Activated naive CD8-positive, alpha-beta T cell treated with anti-CD3 and anti-CD28 coated beads, Interleukin-2, amount 10 ng/mL, durations not matched to agents 7 days and 5 days (primary cell): ENCODE measurements at places on chromosomes 2 and 18.

GRCh38 chr2:235105821-235106359, 154.1 kb downstream of the SH3BP4 start:
- DNase-seq = no peak

- no peak for DNase-seq
These were observed 62.0 kb downstream of the GLI2 start for GRCh38 chr2:120797421-120798221.

DNA sequence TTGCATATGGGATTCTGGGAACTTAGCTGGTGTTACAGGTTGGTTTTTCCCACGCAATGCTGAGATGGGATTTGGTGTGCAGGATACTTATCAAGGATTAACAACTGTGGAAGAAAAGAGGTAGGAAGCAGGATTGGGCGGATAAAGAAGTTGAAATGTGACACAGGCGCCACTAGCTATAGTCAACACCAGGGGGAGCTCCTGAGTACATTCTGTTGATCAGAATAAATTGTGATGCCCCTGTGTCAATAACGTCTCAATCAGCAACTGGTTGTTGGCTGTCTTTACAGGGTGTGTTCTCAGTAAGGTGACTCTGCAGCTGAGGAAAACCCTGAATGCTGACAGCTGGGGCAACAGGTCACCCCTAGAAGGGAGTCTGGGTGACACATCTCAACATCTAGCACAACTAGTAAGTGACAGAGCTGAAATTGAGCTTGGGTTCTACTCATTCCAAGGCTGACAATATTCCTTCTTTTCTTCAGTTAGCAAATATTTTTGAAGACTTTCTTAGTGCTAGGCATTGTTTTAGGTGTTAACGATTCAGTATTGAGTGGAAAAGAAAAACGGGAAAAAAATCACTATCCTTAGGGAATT, 143.0 kb downstream of the ARL6IP6 start:
- no peak for DNase-seq

- no peak for DNase-seq
These were observed 78.4 kb downstream of the LIMS1 start for GRCh38 chr2:108612514-108613183.

- DNase-seq = peak; percentile 14
These were observed 71.5 kb downstream of the EMX1 start for GRCh38 chr2:72988726-72989273.

- DNase-seq = no peak
These were observed 373.3 kb downstream of the IRS1 start for GRCh38 chr2:226426292-226426736.

DNA sequence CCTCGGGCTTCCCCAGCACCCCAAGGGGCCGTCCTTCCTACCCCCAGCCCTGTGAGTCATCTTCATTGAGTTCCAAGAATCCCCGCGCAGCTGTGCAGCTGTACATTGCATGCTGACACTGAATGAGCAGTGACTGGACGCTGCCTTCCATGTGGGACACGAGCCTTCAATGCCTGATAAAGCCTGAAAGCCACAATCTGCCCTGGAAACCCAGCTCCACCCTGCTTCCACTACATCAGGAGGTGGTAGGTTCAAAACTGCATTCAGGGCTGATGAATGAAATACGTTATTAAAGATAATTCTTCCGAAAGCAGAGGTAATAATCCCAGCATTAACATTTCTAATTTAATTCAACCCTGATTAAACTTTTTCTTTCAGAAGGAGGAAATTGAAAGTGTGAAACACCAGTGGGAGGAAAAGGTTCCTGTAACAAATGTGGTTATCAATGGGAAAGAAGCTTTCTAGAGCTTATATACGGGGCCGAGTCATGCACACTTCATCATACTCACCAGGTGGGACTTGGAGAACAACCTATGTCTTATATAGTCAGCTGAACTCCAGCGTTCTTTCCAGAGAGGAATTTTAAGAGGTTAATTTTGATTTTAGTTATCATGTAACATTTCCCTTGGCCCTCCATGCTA, 360.1 kb downstream of the LPIN1 start:
- no peak for DNase-seq

DNA sequence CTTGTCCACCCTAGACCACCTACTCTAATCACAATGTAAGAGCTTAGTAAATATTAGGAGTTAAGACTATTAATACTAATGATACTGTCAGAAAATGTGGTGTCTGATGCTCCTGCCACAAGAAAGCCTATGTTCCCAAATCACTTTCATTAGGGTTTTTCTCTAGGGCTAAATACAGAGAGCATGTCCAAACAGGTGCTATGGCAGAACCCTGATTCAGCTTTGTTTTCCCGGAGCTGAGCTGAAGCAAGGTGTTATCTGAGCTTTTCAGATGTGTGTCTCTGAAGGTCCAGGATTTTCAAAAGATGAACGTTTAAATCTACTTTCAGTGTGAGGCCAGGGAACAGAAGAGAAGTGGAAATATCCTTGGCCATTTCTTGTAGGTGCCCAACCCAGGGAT, 40.6 kb downstream of the CPO start:
- DNase-seq = no peak

DNA sequence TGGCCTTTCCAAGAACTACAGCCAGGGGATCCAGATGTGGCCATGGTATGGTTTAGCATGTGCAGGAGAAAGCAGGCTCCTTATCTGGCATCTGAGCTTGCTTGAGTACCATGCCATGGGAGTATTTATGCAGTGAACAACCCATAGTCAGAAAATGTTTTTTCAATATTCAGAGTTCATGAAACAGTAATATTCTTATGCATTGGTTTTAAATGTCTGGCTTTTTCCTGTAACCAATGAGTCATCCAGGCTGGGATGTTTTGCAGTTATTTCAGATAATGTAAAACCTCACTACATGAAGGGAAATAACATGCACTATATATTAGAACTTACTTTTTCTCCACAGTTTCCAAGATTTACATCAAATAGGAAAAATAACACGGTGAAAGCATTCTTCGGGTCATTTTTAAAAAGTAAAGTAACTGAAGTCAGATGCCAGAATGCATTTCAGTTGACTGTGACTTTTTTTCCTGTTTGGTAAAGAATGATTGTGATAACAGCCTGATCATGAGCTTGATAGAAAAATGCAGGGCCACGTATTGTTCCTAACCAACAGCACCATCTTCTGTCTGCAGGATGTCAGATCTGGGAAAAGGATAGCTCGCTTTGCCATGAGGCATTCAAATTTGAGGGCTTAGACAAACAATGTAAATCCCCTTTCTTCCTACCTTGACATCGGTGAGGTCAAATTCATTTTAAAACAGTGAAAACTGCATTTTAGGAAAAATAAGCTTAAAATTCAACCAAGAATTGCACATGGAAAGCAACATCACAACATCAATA, 152.8 kb downstream of the DSC3 start:
- DNase-seq = no peak

DNA sequence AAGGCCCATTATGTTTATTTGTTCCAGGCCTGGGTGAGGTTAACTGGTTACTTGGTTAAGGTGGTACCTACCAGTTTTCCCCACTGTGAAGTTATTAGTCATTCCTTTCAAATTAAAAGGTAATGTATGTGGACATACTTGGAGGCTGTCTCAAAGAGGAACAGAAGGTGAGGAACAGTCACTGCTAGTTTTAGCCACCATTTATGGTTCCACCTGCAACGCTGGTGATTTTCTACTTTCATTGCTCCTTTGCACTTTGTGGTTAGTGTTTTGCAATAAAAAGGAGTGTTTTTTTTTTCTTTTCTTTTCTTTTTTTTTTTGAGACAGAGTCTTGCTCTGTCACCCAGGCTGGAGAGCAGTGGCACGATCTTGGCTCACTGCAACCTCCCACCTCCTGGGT, 6.1 kb upstream of the ST6GAL2 start:
- DNase-seq = no peak

DNA sequence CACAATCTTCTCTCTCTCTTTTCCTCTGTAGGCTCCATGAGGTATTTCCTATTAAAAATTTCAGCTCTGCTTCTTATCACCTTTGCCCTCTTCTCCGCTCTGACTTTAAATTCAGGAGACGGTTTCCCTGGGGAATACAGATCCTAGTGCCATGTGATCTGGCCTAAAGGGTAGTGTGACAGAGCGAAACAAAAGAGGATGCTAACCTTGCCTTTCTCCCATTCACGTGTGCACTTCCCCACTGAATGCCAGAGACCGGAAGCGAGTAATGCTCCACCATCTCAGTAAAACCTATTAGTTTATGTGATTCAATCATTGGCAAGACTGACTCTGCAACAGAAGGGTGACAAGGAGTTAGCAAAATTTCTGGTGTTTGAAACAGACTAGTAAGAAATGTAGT, 358.3 kb downstream of the ZNF521 start:
- DNase-seq = no peak

DNA sequence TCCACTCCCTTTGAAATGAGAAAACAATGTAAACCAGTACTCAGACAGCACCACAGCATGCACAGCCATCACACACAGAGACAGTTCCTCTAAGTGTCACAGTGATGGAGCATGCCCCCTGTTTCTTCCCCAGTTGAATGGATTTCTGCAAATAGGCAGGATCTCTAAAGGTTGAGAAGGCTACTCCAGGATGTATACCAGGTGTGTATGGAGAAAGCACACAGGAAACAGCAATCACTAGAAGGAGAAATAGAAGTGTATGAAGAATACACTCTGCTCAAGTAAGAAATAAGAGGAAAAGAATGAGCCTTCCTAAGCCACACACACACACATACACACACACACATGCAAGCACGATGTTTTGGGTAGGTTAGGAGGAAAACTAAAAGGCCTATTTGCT, 38.6 kb upstream of the BZW1 start:
- DNase-seq = no peak

GRCh38 chr2:58051445-58051844, 4.8 kb downstream of the VRK2 start:
- no peak for DNase-seq

DNA sequence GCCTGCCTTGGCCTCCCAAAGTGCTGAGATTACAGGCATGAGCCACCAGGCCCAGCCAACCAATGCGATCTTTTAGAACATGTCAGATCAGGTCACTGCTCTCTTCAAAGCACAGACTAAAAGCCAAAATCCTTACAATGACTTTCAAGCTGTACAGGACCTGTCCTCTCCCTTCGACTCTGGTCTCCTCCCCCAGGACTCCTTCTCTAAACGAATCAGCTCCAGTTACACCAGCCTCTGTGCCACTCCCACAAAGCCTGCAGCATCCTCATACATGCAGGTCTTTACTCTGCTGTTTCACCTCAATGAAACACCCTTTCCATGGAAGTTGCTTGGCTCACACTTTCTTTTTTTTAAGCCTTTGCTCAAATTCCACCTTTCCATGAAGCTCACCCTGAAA, 436.0 kb downstream of the METTL4 start:
- no peak for DNase-seq

DNA sequence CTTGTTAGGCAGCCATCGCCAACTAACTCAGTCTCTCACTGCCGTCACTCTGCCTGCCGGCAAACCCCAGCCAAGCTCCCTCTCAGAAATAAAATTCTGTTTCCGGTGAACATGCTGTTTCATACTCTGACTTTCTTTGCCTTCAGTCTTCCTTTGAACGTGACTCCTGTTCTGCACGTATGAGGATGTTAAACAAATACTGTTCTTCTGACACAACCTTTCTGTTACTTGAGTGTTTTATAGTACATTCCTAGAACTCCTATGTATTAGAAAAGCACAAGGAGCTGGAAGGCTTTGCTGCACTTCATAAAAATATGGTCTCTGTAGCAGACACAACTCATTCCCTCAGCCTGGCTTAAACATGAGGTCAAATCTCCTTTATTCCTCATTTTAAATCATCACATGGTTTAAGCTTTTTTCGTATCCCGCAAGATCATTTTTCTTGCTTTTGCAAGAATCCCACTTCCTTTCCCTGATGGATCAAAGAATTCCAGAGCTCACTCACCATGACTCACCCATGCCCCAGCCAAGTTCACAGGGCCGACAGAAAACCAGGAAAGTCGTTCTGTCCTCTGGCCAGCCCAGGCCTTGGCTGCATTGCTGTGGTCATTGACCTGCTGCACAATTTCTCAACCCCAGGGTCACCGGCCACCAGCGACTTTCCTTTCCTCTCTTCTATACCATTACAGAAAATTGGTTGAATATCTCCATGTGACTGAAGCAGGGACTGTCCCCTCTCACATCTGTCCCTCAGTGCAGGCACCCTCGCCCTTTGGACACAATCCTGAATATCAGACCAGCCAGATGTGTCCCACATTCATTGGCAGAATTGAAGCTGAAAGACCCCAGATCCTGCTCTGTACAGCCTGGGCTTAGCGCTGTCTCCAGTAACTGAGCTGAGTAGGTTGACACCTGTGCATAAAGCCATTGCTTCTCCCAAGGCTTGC, 183.1 kb upstream of the ARL4C start:
- DNase-seq = no peak

DNA sequence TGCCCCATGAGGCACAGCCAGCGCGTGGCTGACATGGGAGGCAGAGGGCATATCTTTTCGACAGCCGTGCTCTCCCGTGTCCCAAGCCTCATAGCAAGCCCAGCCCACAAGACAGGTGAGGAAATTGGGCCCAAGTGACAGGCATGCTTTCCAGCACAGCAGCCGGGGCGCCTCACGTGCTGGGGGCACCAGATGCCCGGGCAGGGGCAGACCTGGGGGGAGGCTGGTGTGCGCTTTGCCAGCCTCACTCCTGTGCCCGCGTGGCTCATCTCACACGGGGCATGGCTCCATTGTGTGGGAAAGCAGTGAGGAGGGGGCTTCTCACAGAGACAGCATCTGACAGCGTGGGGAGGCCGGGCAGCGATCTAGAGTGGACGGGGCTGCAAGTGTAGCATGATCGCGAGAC, 93.2 kb downstream of the USP40 start:
- no peak for DNase-seq

DNA sequence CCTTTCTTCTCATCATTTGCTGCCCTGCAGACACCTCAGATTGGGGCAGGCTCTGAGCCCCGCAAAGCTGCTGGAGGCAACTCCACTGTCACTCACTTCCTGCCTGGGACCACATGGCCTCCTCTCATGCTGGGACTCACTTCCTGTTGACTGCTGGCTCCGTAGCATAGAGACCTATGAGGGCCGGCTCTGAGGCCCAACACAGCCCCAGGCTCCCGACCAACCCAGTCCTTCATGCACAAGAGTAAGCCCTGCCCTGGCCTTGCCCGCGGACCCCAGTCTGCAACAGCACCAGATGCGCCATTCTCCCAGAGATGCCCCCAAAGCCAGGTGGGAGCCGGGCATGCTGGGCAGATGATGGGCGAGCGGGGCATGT, 55.7 kb downstream of the DNMT3A start:
- DNase-seq = peak; percentile 77

- no peak for DNase-seq
These were observed 109.6 kb upstream of the FOSL2 start for GRCh38 chr2:28282861-28283646.
